ENCODE measurements at places on chromosomes 1 and 21. TPM values are rescaled to one million over a fixed set of nuclear protein-coding genes. Genes with fewer than 3 reads are reported as not detected.

VHLL gene
- total RNA-seq: not detected

TAS1R2 gene
- not detected for total RNA-seq

SMAP2 gene
- total RNA-seq: 9.4 TPM

ALG14 gene
- 2.8 TPM for total RNA-seq

TP73 gene
- total RNA-seq: under 0.01 TPM

LINGO4 gene
- not detected for total RNA-seq

CD5L gene
- total RNA-seq: not detected

EVA1B gene
- 108 TPM for total RNA-seq

FCRL5 gene
- total RNA-seq: under 0.01 TPM

OPRD1 gene
- not detected for total RNA-seq

OR2T33 gene
- total RNA-seq: not detected

NBPF20 gene
- 2.2 TPM for total RNA-seq

OR2AJ1 gene
- total RNA-seq: not detected

FAM72D gene
- 3.5 TPM for total RNA-seq

ACBD3 gene
- 45.2 TPM for total RNA-seq

OR2G6 gene
- total RNA-seq: not detected

FBXO28 gene
- 46.6 TPM for total RNA-seq

ERICH3 gene
- not detected for total RNA-seq

EPHB2 gene
- total RNA-seq: 88.5 TPM

SLC35F3 gene
- not detected for total RNA-seq

AHDC1 gene
- total RNA-seq: 4.3 TPM

C4BPA gene
- total RNA-seq: not detected

C1QB gene
- total RNA-seq: not detected

AGTRAP gene
- 45.2 TPM for total RNA-seq

ASTN1 gene
- not detected for total RNA-seq

TAF12 gene
- total RNA-seq: 35.3 TPM

ACTL8 gene
- total RNA-seq: not detected

ATP5PO gene
- 177 TPM for total RNA-seq

CACNA1S gene
- not detected for total RNA-seq

MECR gene
- total RNA-seq: 28.1 TPM

PKLR gene
- total RNA-seq: not detected

KCNT2 gene
- 2.5 TPM for total RNA-seq

CFHR2 gene
- not detected for total RNA-seq

SPTA1 gene
- total RNA-seq: 0.14 TPM

FCER1G gene
- 0.26 TPM for total RNA-seq

FLG2 gene
- total RNA-seq: not detected

LCK gene
- 0.26 TPM for total RNA-seq

GPX7 gene
- total RNA-seq: 16.9 TPM

VWA5B1 gene
- not detected for total RNA-seq

CFHR4 gene
- not detected for total RNA-seq

NR1I3 gene
- not detected for total RNA-seq

BSND gene
- total RNA-seq: not detected

CAPZA1 gene
- 306 TPM for total RNA-seq

UTS2 gene
- total RNA-seq: not detected

TMEM200B gene
- total RNA-seq: 0.92 TPM

MSH4 gene
- 0.13 TPM for total RNA-seq

MROH9 gene
- total RNA-seq: not detected

ZBTB48 gene
- total RNA-seq: 14.0 TPM

MATN1 gene
- total RNA-seq: not detected

CRYAA gene
- total RNA-seq: not detected

DCST1 gene
- total RNA-seq: not detected

SLC5A3 gene
- 6.9 TPM for total RNA-seq

COL18A1 gene
- total RNA-seq: 164 TPM

DNALI1 gene
- total RNA-seq: 2.0 TPM
